Effector memory CD4-positive, alpha-beta T cell (primary cell): ENCODE measurements at places on chromosomes 1 and 21.
A peak's percentile ranks its signal among the peaks of the same experiment; 100 is the strongest.

DNA sequence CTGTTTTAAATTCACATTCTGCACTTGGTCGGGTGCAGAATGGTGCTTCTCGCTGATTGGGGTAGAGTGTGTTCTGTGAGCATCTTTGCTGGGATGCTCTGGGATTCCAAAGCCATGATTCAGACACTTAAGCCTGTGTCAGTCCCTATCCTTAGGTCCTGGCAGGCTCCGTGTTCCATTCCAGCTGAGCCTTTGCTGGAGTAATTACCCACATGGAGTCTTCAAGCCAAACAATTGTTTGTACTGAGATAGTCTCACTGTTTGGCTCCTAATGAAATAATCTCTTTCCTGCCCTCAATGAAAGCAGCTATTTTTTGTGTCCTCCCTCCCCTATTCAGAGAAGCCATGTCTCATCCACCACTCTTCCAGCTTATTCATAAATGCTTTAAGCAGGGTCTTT lies 18.7 kb downstream of the SMAP2 start:
- DNase-seq, result no peak

DNA sequence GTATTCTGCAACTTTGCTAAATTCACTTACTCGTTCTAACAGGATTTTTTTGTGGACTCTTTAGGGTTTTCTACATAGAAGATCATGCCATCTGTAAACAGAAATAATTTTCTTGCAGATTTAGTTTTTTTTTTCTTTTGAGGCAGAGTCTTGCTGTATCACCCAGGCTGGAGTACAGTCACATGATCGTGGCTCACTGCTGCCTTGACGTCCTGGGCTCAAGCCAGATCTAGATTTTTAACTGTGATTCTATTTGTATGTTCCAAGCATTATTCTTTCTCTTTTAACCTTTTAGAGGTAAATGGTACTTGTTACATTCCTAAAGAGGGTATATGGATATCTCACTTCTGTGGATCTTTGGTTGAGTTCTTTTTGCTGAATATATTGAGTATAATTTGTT lies 18.6 kb downstream of the FABP3 start:
- DNase-seq, result no peak

- DNase-seq, result no peak
Measured at GRCh38 chr1:108082738-108083562, 117.2 kb downstream of the SLC25A24 start.

- DNase-seq, result no peak
Measured at GRCh38 chr1:167673265-167673664, 43.2 kb downstream of the RCSD1 start.

DNA sequence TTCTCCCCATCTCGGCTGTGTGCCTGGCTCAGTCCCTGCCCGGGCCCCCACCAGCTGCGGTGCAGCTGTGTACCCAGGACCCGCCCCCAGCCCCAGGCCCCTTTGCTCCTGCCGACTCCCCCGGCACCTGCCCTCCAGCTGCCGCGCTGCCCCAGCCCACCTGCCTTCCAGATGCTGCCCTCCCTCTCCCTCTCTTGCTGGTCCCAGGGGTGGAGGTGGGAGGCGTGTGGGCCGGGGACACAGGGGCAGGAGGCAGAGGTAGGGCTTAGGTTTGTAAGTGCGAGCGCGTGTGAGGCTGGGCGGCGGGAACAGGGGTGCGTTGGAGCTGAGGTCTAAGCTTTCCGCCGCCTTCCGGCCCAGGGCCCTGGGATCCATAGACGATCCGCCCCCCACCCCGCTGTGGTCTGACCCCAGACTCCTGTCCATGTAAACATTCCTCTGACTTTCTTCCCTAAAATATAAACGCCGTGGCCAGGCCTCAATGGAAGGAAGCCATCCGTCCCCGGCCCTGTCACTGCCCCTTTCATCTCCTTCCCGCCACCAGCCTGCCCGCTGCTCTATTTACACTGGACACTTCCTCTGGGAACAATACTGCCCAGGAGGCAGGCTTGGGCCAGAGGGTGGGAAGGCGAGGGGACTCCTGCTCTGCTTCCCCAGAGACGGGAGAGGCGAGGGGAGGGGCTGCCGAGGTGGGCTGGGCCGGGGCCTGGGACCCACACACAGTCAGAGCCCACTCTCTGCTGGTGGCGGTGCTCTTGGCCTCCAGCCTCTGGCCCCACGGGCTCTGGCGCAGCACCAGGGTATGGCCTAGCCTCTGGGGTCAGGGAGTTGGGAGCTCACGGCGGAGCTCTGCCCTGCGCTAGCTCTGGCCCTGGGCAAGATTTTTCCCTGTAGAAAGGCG lies 128.3 kb downstream of the CASZ1 start:
- no peak for DNase-seq

DNA sequence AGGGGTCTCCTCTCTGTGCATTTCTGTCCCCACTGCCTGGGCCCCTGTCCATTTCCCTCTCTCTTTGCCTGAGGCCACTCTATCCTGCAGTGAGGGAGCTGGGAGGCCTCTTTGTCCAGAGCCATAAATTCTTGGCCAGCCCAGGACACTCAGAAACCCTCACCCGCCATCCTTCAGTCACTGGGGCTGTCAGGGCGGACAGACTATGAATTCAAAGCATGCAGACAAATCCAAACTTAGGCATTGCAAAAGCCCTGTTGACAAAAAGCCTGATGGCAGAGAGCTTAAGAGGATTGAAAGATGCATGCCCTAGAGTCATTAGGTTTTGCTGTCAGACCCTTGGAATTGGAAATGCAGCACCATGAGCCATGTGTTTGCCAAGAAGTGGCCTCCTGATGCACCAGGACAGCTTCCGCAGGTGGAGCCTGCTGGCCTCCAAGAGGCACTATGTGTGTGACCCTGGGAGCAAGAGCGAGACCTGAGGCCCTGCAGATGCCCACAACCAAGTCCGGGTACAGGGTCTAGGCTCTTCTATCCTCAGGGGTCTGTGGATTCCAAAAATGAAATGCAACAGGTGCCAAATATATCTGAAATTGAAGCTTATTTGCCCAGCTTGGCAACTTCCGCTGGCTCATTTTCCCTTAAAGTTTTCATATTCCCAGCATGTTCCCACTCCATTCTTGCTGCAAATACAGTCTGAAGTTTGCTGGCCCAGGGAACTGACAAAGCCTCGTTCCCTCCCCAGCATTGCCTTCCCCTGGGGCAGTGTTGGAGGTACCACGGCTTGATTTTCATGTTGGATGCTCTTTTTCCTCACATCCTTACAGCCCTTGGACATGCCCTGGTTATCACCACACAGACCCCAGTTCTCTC lies 177.9 kb downstream of the PGBD5 start:
- no peak for DNase-seq

GRCh38 chr1:14788080-14788479 lies 189.6 kb downstream of the KAZN start:
- DNase-seq, result no peak

DNA sequence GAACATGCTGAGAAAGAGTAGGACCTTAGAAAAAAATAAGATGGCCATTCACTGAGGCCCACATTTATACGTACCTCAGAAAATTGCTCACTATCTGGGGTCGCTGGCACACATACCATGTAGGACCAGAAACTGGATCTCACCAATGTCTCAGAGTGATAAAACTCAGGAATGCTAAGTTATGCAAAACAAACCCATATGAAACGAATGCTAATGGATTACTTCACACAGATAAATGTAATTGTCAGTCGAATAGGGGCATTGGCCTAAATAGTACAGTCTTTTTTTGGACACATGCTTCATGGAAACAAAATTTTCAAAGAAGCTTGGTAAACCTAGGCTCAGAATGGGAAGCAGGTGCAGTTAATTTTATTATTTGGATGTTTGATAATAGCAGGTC lies 32.6 kb upstream of the RGS2 start:
- DNase-seq, result no peak

GRCh38 chr21:44300262-44300959 lies 558 bp downstream of the PFKL start:
- DNase-seq, result peak; percentile 39

DNA sequence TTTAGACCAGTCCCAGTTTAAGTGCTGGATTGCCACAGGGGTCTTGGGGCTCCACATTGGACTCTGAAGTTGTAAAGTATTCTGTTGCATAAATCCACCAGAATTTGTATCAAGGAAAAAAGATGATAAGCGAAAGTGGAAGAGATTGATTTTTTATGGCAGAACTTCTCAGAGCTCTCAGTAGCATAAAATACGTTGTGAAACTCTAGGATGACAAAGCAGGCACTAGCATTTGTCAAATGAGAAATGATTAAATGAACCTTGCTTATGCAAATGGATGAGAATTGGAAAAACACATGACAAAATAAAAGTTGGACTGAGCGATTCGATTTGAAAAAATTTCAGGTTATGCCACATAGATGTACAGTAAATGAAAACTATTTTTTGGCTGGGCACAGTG lies 253.8 kb upstream of the RAB4A start:
- no peak for DNase-seq

- no peak for DNase-seq
Measured at GRCh38 chr21:21712748-21713520, 714.7 kb downstream of the NCAM2 start.

- DNase-seq, result no peak
Measured at GRCh38 chr1:236465959-236466303, 57.9 kb upstream of the LGALS8 start.

- no peak for DNase-seq
Measured at GRCh38 chr1:232586679-232587078, 43.3 kb downstream of the SIPA1L2 start.

DNA sequence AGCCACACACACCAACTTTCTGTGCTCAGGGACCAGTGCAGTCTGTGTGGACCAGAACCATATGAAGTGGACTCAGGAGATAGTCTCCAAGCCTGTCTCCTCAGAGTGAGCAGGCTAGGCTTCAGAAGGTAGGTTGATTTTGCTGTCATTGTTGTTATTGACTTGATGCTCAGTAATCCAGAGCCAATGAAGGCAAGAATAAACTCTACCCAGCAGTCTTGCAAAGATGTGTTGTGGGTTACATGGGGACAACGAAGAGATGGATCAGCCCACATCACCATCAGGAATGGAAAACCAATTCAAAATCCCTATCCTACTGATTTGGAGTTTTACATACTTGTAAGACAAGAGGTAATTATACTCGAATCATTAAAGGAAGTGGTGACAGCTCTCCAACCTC lies 37.4 kb downstream of the PHC2 start:
- DNase-seq, result no peak

GRCh38 chr1:91765880-91766443 lies 120.0 kb downstream of the TGFBR3 start:
- DNase-seq, result no peak

DNA sequence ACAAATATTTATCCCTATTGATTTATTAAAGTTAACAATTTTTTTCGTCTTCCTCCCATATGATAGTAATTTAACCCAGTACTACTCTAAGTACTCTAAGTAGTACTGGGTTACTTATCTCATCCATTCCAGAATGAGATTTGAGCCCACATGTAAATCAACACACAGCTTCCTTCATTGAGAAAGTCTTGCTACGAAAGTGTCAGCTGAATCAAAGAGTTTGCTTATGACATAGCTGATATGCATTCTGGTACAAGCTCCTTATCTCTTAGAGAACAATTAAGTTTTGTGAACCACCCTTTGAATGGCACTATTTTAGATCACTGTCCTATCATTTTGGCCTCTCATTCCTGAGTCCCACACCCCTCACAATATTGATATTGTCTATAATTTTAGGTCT lies 2.4 kb upstream of the SLC44A3 start:
- no peak for DNase-seq

GRCh38 chr1:87121711-87122163 lies 206.9 kb upstream of the LMO4 start:
- no peak for DNase-seq
